Fibroblast of skin of back (primary cell): ENCODE measurements at places on chromosomes 3 and 15.

- no peak for DNase-seq
Measured at GRCh38 chr3:193029800-193030199, 112.1 kb upstream of the MB21D2 start.

GRCh38 chr15:31340047-31340446, 13.4 kb downstream of the KLF13 start:
- no peak for DNase-seq

DNA sequence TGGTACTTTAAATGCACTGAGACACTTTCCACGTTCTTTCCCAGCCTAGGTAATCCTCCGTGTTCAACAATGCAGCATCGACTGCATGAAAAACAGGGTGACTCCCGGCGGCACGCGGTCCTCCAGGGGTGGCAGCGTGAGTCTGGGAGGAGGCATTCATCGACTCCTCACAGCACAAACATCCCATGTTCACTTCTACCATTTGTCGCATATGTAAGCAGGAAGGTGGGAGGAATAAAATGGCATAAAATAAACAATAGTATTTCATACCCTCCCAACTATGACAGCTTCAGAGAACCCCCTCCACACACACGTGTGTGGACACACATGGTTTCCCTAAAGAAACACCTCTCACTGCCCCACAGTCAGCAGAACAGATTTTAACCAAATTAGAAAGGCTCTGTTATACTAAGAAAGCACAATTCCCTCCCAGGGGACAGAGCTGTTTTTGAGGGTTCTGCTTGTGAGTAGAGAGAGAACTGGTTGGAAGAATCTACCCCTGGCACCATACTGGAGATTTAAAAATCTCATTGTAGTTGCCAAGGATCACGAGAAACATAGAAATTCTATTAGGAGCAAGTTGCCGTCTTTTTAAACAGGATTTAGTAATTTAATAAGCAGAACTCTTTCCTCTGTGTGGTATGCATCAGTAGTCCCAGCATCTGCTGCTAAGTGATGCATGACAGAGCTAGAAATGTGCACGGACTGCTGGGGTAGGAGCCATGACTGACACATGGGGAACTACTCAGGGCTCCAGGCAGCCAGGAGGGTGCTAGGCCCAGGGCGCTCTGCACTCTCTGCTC, 6.0 kb downstream of the FAM43A start:
- DNase-seq = peak; percentile 25

DNA sequence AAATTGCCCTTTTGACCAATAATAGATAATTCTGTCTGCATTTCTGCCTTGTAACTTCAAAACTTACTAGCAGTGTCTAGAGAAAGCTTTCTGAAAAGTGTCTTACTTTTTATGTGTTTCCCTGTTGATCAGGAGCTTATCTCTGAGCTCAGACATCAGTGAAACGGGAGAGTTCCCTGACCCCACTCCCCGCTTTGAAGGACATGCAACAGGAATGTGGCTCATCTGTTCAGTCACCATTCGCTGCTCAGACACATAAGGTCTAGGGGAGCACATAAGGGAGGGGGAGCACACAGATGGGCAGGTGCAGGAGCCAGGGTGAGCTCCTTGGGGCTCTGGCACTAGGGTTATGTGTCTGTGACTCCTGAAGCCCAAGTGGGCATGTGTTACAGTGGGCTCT, 205.0 kb downstream of the FEZF2 start:
- no peak for DNase-seq

DNA sequence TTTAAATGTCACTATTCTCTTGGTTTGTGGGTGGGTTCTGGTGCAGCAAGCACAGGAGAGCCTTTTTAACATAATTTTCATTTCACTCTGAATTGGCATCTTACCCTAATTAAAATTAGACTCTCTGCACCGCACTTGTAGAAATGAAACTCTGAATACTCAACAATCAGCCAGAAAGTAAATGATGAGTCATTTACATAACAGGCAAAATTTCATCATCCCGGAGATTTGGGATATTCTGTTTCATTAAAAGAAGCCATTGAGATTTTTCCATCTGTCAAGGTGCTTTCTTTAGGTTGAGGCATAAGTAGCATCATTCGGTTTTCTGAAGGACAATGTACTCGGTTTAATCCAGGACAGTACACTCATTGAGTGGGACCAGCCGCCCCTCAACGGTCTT, 111.0 kb downstream of the RFTN1 start:
- DNase-seq = peak; percentile 36

DNA sequence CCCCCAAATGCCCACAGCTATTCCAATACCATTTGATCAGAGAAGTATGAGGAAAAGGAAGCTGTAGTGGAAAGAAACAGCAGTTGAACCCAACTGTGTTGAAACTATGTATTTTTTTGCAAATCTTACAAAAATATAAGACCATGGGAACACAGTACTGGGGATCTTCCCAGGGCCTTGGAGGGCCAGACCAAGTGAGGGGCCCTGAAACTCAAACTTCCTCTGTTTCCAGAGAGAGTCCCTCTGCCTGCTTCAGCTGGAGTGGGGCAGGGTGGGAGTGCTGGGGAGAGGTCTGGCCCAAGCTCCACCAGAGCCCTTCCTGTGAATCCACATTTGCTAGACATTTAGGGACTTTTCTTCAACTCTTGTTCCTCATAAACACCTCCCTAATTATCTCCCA, 263.9 kb downstream of the CHST2 start:
- DNase-seq = no peak

DNA sequence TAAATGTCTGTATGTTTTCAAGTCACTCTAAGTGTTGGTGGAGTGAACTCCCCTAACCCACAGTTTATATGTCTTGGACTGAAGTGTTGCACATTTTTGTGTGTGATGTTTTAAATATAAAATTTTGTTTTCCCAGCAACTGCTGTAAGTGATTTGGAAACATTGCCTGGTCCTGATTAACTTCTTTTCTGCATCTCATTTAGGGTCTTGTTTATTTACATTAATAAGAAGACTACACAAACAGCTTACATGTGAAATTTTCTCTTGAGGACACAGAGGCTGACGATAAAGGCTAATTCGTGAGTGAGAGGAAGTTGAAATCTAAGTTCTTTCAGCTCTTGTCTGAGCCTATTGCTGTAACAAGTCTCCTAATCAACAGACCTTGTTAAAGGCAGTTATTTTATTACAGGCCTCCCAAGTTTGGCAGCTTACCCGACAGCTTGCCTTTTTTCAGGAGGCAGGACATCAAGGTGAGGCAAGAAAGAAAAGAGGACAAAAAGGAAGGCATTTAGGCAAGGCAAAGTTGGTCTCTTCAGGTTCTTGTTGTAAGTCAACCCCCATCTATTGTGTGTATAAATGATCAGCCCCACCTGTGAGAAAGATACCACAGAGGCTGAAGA, 177.7 kb upstream of the NR2E3 start:
- no peak for DNase-seq

- DNase-seq = no peak
Measured at GRCh38 chr15:73758461-73758860, 5.3 kb upstream of the INSYN1 start.

DNA sequence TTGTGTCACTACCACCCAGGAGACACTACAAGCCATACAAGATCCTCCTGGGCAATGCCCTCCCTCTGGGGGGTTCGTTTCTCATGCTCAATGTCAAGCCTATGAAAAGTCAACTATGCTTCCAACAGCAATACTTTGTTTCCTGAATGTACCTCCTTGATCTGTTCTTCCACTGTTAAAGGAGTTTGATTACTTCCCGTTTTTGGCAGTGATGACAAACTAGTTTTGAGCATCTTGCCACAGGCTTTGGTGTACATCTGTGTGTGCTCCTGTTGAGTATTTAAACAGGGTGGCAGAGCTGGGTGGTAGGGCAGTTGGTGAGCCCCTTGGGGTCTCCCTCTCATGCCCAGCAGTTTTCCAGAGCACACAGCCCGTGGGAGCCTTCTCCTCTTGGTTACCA, 81.4 kb downstream of the IL12A start:
- DNase-seq = no peak

- no peak for DNase-seq
Measured at GRCh38 chr3:126033765-126034164, 50.2 kb downstream of the SLC41A3 start.

DNA sequence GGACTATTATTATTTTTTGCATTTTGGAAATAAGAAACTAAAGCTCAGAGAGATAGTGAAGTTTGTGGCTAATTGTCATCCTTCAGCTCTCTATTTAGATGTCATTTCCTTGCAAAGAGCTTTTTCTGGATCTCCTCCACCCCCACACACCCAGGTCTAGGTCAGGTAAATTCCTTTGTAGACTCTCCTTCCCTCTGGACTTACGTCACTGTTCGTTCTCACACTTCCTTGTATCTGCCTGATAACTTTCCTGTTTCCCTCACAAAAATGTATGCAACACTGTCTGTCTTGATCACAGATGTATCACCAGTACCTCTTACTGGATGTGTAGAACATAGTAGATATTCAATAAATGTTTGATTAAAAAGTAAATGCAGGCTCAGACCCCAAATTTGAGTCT, 6.1 kb upstream of the MB21D2 start:
- DNase-seq = no peak

- peak; percentile 39 for DNase-seq
Measured at GRCh38 chr3:52119099-52119498, 35.1 kb downstream of the POC1A start.

- peak; percentile 36 for DNase-seq
Measured at GRCh38 chr3:63661242-63661641, 8.8 kb downstream of the SNTN start.

DNA sequence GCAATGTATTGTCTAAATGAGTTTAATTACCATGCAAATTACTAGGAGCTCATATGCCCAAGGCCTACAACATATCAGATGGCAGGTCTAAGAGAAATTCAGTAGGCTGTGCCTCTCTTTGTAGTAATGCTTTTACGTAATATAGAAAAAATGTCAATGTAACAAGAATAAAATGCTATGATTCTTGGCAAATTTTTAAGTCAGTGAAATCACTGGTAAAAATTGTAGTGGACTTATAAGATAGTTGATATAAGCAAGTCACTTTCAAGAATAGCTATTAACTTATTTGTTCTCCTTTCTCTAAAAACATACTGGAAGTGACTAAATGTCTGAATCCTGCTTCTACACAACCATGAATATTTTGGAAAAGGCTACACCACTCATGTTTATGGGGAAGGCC, 707.8 kb downstream of the TUSC7 start:
- peak; percentile 66 for DNase-seq

DNA sequence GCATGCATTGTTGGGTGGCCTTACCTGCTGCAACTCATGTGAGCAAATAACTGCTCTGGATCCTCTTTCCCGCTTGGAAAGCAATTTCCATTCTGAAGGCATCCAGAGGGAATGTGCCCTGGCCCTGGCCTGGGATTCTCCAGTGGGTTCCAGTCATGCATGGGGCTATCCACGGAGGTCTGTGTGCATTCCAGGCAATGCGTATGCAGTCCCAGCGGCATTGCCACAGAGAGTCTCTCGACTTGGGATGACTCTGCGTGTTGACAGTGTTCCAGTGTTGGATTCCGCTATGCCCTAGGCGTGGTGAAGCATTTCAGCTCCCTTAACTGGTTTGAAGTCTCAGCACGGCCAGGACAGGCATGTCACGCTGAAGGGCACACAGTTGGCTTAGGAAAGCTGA, 113.9 kb downstream of the SNRPN start:
- DNase-seq = no peak

- peak; percentile 98 for DNase-seq
Measured at GRCh38 chr15:63023351-63023945, 19.1 kb upstream of the TPM1 start.

- DNase-seq = no peak
Measured at GRCh38 chr15:46242935-46243334, 608.1 kb downstream of the SQOR start.
